Stimulated activated CD8-positive, alpha-beta memory T cell treated with anti-CD3 and anti-CD28 coated beads, Interleukin-7, amount 100 ng/mL, for 24 hours (primary cell): ENCODE measurements at places on chromosomes 5 and 9.

DNA sequence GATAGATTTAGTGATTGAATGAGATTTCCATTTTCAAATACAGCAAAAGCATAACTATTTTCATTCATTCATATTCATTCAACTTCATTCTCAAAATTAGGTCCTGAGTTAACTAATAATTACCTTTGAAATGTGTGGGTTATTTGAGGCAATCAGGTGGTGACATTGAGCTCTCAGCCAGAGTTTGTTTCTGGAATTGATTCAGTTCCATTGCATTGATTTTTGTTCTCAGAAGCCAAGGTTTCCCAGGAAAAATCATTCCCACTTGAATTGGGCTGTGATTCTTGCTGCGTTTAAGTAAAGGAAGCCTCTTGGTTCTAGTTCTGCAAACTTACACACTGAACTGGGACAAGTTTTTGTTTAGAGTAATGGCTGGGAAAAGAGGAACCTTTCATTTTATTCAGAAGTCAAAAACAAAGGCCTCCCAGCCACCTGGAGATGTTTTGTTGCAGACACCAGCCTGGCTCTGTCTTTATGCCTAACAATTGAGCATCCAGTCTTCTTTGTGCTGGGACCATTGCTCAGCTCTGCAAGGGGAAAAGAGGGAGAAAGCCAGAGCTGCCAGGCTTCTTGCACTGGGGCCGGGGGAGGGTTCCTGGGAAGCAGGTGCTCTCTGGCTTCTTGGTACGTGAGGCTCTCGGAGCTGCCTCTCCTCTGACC is 198.6 kb downstream of the TRIO start:
- DNase-seq, result no peak

GRCh38 chr5:151556806-151557205 is 34.3 kb downstream of the FAT2 start:
- no peak for DNase-seq

GRCh38 chr9:4016789-4017188 is 283.1 kb downstream of the GLIS3 start:
- no peak for DNase-seq

GRCh38 chr5:141529873-141530272 is 41.0 kb downstream of the PCDHGC5 start:
- no peak for DNase-seq

DNA sequence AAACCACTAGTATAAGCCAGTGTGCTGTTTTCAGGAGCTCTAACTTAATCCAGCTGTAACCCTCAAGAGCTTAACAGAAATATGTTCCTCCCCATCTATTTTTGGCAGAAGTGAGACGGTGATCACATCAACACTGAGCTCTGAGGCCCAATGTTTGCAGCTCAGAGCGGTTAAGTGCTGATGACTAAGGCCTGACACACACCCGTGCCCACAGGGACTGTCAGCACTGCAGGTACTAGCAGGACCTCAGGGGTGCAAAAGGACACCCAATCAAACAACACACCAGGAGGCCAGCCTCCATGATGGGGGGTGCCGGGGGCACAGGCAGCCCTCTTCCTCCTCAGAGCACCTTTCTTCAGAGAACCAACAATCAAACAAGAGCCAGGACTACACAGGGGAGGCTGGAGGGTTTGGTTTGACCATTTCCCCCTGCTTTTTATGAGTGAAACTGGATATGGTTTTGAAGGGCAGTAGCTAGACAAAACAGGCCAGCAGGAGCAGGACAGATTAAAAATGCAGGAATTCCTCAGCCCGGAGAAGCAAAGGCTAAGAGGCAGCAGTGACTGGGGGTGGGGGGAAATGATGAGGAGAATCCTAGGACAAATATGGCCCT is 61.3 kb downstream of the RAPGEF1 start:
- DNase-seq, result peak; percentile 61

GRCh38 chr5:137465930-137466329 is 33.2 kb downstream of the SPOCK1 start:
- DNase-seq, result no peak

GRCh38 chr9:92603100-92603499 is 66.8 kb downstream of the IPPK start:
- DNase-seq, result no peak

GRCh38 chr5:58407042-58407719 is 52.7 kb downstream of the PLK2 start:
- DNase-seq, result no peak
